ENCODE measurements at places on chromosomes 5 and 9.

GRCh38 chr9:92640398-92641091 is 29.4 kb downstream of the IPPK start:
- DNase-seq = no peak

- no peak for DNase-seq
Measured at GRCh38 chr5:192970-193831, 1.9 kb downstream of the LRRC14B start.

- no peak for DNase-seq
Measured at GRCh38 chr5:144009116-144009515, 161.3 kb downstream of the YIPF5 start.

- DNase-seq = no peak
Measured at GRCh38 chr5:121273833-121274433, 577.7 kb upstream of the FTMT start.

GRCh38 chr5:174343826-174344225 is 298.3 kb downstream of the NSG2 start:
- no peak for DNase-seq

GRCh38 chr5:129631961-129632360 is 115.9 kb upstream of the MINAR2 start:
- DNase-seq = no peak

- DNase-seq = no peak
Measured at GRCh38 chr5:54083851-54084250, 226.5 kb downstream of the ARL15 start.

- DNase-seq = no peak
Measured at GRCh38 chr5:37090123-37090726, 159.0 kb downstream of the CPLANE1 start.

- DNase-seq = no peak
Measured at GRCh38 chr5:103469288-103470040, 93.1 kb downstream of the NUDT12 start.

- DNase-seq = no peak
Measured at GRCh38 chr9:117160254-117160653, 254.6 kb downstream of the ASTN2 start.

- DNase-seq = no peak
Measured at GRCh38 chr5:3590967-3591900, 4.4 kb upstream of the IRX1 start.

DNA sequence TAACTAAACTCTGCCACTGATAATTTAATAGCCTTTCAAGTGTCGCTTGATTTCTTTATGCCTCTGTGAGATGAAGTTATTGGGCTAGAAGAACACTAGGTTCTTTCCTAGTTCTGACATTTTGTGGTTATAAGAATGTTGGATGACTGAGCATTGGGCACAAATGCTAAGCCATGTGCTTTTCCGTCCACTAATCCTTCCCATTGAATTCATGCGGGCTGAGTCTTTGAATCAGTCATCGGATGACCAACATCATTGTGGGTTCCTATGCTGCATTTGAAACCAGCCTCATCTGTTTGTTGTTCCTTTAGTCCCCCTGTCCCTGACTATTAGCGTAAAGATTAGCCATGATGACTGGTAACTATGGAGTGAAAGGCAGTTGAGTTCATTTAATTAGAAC is 58.5 kb downstream of the ALDH1A1 start:
- DNase-seq = no peak

DNA sequence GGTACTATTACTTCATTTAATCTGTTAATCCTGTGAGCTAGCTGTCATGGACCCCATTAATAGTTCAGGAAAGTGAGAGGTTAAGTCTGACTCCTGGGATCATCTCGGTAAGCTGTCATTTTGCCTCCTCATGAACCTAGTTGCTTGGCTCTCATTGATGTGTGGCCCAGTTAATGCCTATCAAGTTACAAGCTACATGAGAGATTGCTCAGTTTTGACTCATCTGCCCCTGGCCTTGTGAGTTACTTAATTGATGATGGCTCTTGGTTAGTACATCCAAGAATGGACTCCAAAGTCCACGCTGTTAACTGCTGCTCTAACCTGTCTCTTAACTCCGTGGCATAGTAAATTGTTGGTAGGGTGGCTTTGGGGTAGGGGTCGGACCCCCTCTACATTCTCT is 23.9 kb downstream of the LARP1 start:
- no peak for DNase-seq
